ENCODE measurements at places on chromosomes 13 and 19. TPM values are rescaled to one million over a fixed set of nuclear protein-coding genes. Genes with fewer than 3 reads are reported as not detected.

DNA sequence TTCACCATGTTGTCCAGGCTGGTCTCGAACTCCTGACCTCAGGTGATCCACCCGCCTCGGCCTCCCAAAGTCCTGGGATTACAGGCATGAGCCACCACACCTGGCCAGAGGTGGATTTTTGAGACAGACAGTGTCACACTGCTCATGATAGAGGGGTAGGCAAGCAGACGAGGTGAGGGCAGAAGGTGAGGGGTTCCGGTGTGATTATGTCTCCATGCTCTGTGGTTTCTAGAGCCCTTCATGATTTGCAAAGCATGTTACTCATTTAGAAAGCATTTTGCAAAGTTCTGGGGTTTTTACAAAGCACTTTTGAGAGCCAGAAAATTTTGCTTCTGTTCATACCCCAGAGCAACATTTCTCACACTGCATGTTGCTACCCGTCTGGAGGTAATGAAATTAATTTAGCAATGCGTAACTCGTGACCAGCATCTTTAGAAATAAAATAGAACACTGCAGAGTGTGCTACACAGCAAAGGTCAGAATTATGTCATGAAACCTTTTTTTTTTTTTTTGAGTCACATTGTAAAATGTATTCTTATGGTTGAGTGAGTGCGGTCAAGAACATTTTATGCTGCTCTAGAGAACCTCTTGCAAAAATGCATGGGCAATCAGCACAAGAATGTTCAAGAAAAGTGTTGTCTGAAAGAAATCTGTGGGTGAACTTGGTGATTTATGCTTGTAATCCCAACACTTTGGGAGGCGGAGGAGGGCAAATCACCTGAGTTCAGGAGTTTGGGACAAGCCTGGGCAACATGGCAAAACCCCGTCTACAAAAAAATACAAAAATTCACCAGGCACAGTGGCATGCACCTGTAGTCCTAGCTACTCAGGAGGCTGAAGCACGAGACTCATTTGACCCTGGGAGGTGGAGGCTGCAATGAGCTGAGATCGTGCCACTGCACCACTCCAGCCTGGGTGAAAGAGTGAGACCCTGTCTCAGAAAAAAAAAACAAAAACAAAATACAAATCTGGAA lies 58.0 kb downstream of the MAP4K1 start:
- no peak for DNase-seq

- DNase-seq: no peak
Observed at GRCh38 chr19:1467490-1468273, 11.3 kb downstream of the C19orf25 start.

GRCh38 chr19:52494518-52494917 lies 33.0 kb upstream of the ZNF808 start:
- no peak for DNase-seq

- no peak for DNase-seq
Observed at GRCh38 chr13:36310417-36311108, 12.9 kb upstream of the CCDC169 start.

DNA sequence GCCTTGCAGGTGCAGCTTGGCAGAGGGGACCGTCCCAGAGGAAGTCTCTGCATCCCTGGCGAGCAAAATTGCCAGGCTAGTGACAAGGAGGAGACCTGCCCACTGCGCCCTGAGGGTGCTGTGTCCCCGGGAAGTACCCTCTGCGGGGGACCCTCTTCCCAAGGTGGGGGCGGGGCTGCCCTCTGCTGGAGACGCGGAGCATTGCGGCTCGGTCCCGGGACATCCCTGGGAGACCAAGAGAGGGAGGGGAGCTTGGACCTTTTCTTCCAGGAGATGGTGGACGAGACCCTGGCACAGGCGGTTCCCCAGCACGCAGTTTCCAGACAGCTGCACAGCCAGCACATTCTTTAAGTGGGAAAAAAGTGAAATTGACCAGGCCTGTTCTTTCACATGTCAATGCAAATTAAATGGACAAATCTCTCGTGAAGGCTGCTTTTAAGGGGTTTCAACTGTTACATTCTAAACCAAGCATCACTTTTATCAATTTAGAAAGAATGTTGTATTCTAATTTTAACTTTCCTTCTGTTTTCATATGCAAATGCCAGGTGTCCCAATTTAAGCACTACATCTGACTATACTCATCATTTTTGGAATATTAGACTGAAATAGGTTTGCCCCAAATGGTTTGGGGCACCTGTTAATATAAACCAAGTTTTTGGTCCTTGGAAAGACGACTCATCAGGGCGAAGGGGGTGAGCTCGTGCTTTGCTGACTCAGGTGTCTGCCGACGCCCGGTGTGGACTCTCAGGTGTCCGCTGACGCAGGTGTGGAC lies 60.7 kb downstream of the MCF2L start:
- peak; percentile 20 for DNase-seq

DNA sequence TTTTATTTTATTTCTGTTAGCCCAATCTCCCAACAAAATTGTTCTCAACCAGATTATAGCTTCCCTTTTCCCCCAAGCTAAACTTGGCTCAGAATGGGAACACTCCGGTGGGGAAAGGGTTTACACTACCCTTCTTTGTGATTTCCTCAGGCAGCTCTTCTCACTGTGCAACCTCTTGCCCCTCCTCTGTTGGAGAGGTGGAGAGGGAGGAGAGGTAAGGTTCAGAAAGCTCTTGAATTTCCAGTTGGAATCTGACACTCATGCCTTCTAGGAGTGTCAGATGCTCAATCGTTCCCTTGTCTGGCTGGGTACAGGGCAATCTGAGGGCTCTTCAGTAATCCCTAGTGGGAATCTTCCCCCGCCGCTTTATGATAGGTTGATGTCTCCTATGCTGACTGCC lies 486.1 kb upstream of the KLF12 start:
- no peak for DNase-seq

DNA sequence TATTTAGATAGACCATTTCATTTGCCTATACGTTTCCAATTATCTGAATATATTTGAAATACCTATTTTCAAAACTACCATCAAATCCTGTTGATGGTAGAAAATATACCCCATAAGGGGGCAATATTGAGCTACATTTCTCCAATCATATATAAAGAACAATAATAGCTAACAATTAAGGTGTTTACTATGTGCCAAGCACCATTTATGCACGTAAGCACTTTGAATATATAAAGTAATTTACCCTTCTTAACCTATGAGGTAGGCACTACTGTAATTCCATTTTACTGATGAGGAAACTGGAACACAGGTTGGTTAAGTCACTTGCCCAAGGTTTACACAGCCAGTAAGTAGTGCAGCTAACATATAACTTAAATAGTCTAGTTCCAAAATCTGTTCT lies 79.2 kb downstream of the UBL3 start:
- peak; percentile 11 for DNase-seq

DNA sequence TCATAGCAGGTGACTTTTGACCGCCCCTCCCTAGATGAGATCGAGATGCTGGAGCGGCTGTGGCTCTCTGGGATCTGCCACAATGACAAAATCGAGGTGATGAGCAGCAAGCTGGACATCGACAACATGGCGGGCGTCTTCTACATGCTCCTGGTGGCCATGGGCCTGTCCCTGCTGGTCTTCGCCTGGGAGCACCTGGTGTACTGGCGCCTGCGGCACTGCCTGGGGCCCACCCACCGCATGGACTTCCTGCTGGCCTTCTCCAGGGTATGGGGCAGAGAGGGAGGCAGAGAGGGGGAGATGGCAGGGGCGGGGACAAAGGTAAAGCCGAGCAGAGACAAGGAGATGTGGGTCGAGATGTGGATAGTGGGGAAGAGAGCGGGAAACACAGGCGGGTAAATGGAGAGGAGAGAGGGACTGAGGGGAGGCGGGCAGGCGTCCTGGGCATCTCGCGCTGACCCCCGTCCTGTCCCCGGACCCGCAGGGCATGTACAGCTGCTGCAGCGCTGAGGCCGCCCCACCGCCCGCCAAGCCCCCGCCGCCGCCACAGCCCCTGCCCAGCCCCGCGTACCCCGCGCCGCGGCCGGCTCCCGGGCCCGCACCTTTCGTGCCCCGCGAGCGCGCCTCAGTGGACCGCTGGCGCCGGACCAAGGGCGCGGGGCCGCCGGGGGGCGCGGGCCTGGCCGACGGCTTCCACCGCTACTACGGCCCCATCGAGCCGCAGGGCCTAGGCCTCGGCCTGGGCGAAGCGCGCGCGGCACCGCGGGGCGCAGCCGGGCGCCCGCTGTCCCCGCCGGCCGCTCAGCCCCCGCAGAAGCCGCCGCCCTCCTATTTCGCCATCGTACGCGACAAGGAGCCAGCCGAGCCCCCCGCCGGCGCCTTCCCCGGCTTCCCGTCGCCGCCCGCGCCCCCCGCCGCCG lies 3.4 kb upstream of the GRWD1 start:
- DNase-seq: no peak

- no peak for DNase-seq
Observed at GRCh38 chr13:88339271-88339741, 668.1 kb downstream of the SLITRK5 start.

- no peak for DNase-seq
Observed at GRCh38 chr19:18185538-18185937, 7.5 kb upstream of the MPV17L2 start.

DNA sequence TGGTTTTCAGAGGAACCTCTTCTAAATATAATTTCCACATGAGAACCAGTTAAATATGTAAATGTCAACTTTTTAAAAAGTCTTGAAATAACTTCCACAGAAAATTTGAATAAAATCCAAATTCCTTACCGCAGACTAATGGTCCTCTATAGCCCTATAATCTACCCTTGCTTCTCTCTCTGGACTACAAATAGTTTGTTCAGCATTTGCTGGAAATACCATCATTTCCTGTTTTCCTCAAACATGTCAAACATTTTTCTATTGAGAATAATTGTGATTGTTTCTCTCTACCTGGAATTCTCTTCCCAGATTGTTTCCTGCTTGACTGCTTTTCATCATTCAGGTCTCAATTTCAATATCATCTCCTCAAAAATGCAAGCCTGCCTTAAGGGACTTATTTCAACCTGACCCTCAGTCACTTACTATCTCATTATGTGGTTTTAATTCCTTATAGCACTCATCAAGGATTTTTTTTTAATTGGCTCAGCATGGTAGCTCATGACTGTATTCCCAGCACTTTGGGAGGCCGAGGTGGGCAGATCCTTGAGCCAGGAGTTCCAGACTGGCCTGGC lies 898.9 kb upstream of the MIR17HG start:
- DNase-seq: no peak

DNA sequence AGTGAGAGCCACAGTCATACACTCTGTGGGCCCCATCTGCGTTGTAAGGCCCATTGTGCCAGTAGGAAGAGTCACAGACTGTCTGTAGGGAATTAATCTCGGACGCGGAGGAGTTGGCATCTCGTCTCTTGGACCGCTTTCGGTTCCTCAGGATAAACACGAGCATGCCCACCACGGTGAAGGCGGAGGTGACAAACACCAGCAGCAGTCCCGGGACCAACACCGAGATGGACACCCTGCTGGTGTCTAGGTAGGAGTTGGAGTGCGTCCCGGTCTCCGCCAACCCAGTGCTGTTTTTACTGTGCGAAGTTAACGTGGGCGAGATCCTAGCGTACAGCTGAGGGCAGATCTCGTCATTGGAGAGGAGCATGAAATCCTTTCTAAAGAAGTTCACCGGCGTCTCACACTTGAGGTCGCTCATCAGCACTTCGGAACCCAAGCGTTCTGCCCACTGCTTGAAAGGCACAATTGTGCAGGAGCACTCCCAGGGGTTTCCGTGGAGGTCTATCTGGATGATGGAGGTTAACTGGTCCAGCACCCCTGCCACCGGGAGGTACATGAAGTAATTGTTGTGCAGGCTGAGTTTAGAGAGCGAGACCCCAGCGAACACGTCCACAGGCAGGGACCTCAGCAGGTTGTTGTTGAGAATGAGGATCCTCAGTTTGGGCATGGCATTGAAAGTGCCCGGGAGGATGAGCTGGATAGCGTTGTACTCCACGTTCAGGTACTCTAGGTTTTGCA lies 2.7 kb downstream of the SLITRK1 start:
- no peak for DNase-seq

GRCh38 chr13:76741624-76742023 lies 144.6 kb downstream of the KCTD12 start:
- DNase-seq: no peak

GRCh38 chr13:49386664-49387063 lies 57.2 kb downstream of the CAB39L start:
- DNase-seq: no peak

DNA sequence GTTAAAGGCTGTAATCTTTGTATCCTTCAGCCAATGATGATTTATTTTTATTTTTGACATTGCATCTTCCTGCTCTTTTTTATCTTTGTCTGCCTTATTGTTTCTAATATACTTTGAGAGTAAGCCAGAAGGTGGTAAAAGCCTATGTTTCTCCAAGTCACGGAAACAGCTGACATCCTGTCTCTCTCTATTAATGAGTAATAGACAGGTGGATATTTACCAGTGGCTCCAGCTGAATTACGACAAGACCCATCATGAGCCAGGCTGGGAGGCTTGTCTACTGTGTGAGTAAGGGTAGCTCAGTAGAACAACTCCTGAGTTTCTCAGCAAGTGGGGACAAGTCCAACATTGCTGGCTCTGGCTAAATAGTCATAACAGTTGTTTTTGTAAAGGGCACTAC lies 166.6 kb downstream of the NDFIP2 start:
- DNase-seq: no peak

GRCh38 chr13:47121092-47121763 lies 224.4 kb upstream of the HTR2A start:
- DNase-seq: no peak

DNA sequence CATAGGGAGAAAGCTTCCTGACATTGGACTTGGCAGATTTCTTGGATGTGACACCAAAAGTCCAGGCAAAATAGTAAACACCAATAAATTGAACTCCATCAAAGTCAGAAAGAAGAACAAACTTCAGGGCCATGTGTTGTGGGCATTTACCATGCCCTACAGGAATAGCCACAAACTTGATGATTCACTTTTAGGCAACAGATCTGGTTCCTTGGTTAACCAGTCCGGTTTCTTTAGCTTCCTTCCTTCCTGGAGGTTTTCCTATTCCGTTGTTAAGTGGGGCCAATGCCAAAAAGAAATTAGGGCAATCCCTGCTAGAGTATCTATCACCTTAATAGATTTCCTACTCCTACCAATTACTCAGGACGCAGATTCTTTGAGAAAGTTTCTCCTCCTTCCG lies 25.2 kb downstream of the IGFL1 start:
- no peak for DNase-seq

GRCh38 chr13:48400850-48401291 lies 12.0 kb downstream of the LPAR6 start:
- DNase-seq: peak; percentile 41

GRCh38 chr13:59099182-59099974 lies 1064.3 kb downstream of the DIAPH3 start:
- DNase-seq: no peak

GRCh38 chr19:42129399-42130253 lies 2.6 kb downstream of the POU2F2 start:
- no peak for DNase-seq

- no peak for DNase-seq
Observed at GRCh38 chr13:106466691-106467426, 68.6 kb downstream of the EFNB2 start.

The LILRB3 gene
- total RNA-seq: not detected

The OLFM2 gene
- 1.0 TPM for total RNA-seq

The SOHLH2 gene
- 0.64 TPM for total RNA-seq

The EID2B gene
- total RNA-seq: 4.9 TPM

The BST2 gene
- total RNA-seq: 0.52 TPM

The PRX gene
- 2.6 TPM for total RNA-seq

The ZNF550 gene
- total RNA-seq: 8.6 TPM

The SLC10A2 gene
- total RNA-seq: not detected

The SCN1B gene
- total RNA-seq: 0.82 TPM

Data from NCI-H460 (cell line).